Activated CD8-positive, alpha-beta memory T cell treated with anti-CD3 and anti-CD28 coated beads, Interleukin-2, amount 10 ng/mL, durations not matched to agents 7 days and 5 days (primary cell): ENCODE measurements at places on chromosomes 7 and 10. TPM values are rescaled to one million over a fixed set of nuclear protein-coding genes. Genes with fewer than 3 reads are reported as not detected.
A peak's percentile ranks its signal among the peaks of the same experiment; 100 is the strongest.

The SCIN gene
- total RNA-seq, result 1.0 TPM

The ADAMTS14 gene
- 0.15 TPM for total RNA-seq

The FAM221A gene
- total RNA-seq, result 5.6 TPM

The SHH gene
- total RNA-seq, result not detected

The CLRN3 gene
- total RNA-seq, result not detected

- H3K27me3 ChIP-seq, result peaks cover 29% of the 10 kb centered on the region
- H3K4me3 ChIP-seq, result no peak overlapping the region
- no peaks in the 10 kb centered on the region for H3K36me3 ChIP-seq
- H3K4me1 ChIP-seq, result peaks cover 8% of the 10 kb centered on the region
- no peak for DNase-seq
- no peak overlapping the region for H3K27ac ChIP-seq
These were observed 2.6 kb upstream of the ZPBP start for GRCh38 chr7:50095634-50096033.

DNA sequence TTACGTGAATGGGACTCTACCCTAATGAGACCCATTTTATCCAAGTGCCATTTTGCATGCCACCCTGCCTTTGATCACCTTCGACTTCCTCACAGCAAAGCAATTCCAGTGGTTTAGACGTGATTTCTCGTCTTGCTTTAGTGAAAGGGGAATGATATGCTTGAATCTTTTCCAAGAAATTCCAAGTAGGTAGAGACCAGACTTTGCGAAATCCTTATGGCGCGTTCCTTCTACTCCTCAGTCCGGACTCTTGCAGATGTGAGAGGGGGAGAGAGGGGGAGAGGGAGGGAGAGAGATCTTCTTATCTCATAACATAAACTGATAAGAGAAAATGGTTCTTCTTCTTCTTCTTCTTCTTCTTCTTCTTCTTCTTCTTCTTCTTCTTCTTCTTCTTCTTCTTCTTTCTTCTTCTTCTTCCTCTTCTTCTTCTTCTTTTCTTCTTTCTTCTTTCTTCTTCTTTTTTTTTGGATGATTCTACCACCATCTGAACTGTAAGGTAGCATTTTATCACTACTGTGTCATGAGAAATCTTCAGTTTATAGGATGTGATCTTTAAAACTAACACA lies 883 bp downstream of the SPAG6 start:
- no peak for DNase-seq
- H3K4me3 ChIP-seq, result peak overlapping the region; percentile 66
- peaks cover 22% of the 10 kb centered on the region for H3K4me1 ChIP-seq
- peaks cover 77% of the 10 kb centered on the region for H3K27me3 ChIP-seq
- H3K27ac ChIP-seq, result peak overlapping the region; percentile 59

DNA sequence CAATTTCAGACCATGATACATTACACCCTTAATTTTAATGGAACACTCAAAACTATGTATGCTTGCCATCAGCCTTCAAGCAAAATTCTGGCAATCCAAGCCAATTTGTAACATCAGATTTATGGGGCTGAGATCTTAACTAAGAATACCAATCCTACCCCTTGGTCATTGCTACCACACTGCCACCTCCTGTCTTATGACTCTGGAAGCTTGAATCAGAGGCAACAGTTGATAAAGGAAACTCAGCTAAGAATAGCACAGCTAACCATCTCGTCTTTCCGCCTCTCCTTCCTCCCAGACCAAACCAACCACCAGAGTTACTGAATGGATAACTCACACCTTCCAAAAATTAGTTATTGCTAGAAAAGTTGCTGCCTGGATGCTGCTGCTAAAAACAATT lies 7.4 kb downstream of the IGF2BP3 start:
- no peak overlapping the region for H3K27ac ChIP-seq
- peaks cover 77% of the 10 kb centered on the region for H3K27me3 ChIP-seq
- no peaks in the 10 kb centered on the region for H3K36me3 ChIP-seq
- no peak overlapping the region for H3K4me3 ChIP-seq
- peaks cover 11% of the 10 kb centered on the region for H3K4me1 ChIP-seq
- DNase-seq, result no peak

DNA sequence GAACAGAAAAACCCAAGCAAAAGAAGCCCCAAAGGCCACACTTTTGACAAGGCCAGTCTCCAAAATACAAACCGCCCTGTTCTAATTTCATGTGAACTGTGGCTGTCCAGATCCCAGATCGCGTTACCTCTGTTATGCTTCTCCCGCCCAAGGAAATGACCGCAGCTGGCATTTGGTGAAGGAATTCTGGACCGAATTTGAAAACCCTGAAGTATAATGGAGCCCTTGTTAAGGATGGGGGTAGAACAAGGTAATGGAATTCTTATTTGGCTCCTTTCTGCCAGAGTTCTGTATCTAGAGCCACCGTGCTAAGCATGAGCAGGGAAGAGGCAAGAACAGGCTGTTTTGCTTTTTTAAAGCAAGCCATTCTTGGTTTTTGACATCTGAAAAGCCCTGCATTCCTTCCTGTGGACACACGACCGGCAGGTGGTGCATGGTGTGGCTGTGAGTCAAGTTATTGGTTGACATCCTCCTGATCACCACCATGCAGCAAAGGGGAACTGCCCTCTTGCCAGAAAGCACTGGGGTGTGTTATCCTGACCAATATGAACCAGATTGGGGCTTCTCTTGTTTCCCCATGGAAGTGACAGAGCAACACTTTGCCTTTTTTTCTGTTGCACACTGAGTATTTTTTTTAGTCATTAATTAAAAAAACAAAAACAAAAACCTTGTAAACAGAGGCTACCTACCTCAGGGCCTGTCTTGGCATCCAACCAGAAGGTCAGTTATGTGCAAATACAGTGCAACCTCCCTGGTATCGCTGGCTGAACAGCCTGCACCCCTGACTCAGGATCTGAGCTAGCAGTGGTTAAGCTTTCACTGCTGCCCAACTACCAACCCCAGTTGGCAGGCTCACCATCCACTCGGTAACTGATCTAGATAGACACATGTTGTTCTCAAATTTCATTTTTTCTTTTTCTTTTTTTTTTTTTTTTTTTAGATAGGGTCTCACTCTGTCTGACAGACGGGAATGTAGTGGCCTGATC lies 14.2 kb downstream of the UCMA start:
- no peaks in the 10 kb centered on the region for H3K27me3 ChIP-seq
- peaks cover 5% of the 10 kb centered on the region for H3K36me3 ChIP-seq
- no peak overlapping the region for H3K27ac ChIP-seq
- H3K4me3 ChIP-seq, result no peak overlapping the region
- DNase-seq, result peak; percentile 47

- H3K36me3 ChIP-seq, result peaks cover 58% of the 10 kb centered on the region
- peak overlapping the region; percentile 84 for H3K27ac ChIP-seq
- H3K27me3 ChIP-seq, result no peaks in the 10 kb centered on the region
- no peak overlapping the region for H3K4me3 ChIP-seq
These were observed 67.1 kb upstream of the CC2D2B start for GRCh38 chr10:95840681-95841080.

GRCh38 chr10:127044186-127044585 lies 139.0 kb downstream of the DOCK1 start:
- no peaks in the 10 kb centered on the region for H3K36me3 ChIP-seq
- no peak overlapping the region for H3K4me3 ChIP-seq
- no peak overlapping the region for H3K27ac ChIP-seq
- no peaks in the 10 kb centered on the region for H3K4me1 ChIP-seq

- no peak for DNase-seq
- H3K4me1 ChIP-seq, result no peaks in the 10 kb centered on the region
- no peak overlapping the region for H3K4me3 ChIP-seq
- no peak overlapping the region for H3K27ac ChIP-seq
- no peaks in the 10 kb centered on the region for H3K27me3 ChIP-seq
- no peaks in the 10 kb centered on the region for H3K36me3 ChIP-seq
These were observed 458.1 kb downstream of the HTR7 start for GRCh38 chr10:90399782-90400181.

- no peak for DNase-seq
- no peak overlapping the region for H3K4me3 ChIP-seq
These were observed 58.4 kb downstream of the ZNF22 start for GRCh38 chr10:45058992-45059561.

- peaks cover 7% of the 10 kb centered on the region for H3K4me1 ChIP-seq
- DNase-seq, result no peak
- no peaks in the 10 kb centered on the region for H3K36me3 ChIP-seq
These were observed 286.4 kb upstream of the MEOX2 start for GRCh38 chr7:15972862-15973275.
